ENCODE measurements at places on chromosomes 4 and X.
A peak's percentile ranks its signal among the peaks of the same experiment; 100 is the strongest.

GRCh38 chr4:1221155-1221870, 27.6 kb downstream of the CTBP1 start:
- DNase-seq: no peak

- no peak for DNase-seq
These were observed 85.8 kb downstream of the DCLK2 start for GRCh38 chr4:150164055-150164454.

GRCh38 chrX:53990171-53990570, 54.1 kb downstream of the PHF8 start:
- no peak for DNase-seq

GRCh38 chr4:167233685-167234315, 494 bp downstream of the SPOCK3 start:
- DNase-seq: no peak

- DNase-seq: no peak
These were observed 930.9 kb downstream of the ADGRL3 start for GRCh38 chr4:62131049-62131448.

GRCh38 chr4:5395781-5396180, 312.6 kb downstream of the EVC2 start:
- DNase-seq: no peak

GRCh38 chrX:42809569-42809968, 31.6 kb upstream of the PPP1R2C start:
- DNase-seq: no peak

- no peak for DNase-seq
These were observed 24.6 kb downstream of the GPAT3 start for GRCh38 chr4:83560523-83560922.

GRCh38 chr4:4613126-4613465, 71.2 kb upstream of the STX18 start:
- DNase-seq: no peak

DNA sequence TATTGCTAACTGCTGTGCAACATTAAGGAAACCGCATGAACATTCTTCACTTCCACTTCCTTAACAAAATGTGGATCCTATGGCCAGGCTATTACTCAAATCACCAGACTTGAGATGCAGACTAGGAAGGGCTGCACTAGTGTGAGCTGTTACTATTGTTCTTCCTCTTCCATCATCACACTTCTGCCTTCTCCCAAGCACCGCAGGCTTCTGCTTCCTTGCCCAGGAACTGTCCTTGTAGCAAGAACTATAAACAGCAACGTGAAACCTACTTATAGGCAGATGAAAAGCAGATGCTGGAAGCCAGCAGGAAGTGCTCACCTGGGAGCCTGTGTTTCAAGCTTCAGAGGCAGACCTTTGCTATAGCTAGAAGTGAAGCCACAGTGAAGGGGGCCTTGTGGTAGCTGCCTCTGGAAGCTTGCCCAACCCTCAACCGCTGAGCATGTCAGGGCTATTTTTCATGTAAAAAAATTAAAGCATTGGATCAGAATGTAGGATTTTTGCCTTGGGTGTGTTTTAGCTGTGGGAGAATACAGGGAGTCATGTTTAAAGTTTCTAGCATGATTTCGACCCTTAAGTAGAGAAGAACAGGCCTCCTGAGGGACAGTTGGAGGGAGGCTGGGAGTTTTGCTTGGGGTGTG, 43.9 kb downstream of the CLNK start:
- no peak for DNase-seq

GRCh38 chr4:152278505-152279233, 257.2 kb downstream of the FBXW7 start:
- no peak for DNase-seq

GRCh38 chr4:178356725-178357124, 914.5 kb upstream of the AGA start:
- no peak for DNase-seq

GRCh38 chr4:112706840-112707207, 69.9 kb downstream of the LARP7 start:
- no peak for DNase-seq

- DNase-seq: no peak
These were observed 429.2 kb upstream of the HS3ST1 start for GRCh38 chr4:11857881-11858280.

GRCh38 chrX:27917713-27918500, 63.3 kb downstream of the DCAF8L1 start:
- no peak for DNase-seq

- DNase-seq: no peak
These were observed 616.7 kb upstream of the PCDH7 start for GRCh38 chr4:30103455-30103854.

GRCh38 chrX:130834149-130834548, 68.9 kb downstream of the ENOX2 start:
- no peak for DNase-seq

GRCh38 chr4:13616597-13616996, 10.9 kb downstream of the BOD1L1 start:
- no peak for DNase-seq

DNA sequence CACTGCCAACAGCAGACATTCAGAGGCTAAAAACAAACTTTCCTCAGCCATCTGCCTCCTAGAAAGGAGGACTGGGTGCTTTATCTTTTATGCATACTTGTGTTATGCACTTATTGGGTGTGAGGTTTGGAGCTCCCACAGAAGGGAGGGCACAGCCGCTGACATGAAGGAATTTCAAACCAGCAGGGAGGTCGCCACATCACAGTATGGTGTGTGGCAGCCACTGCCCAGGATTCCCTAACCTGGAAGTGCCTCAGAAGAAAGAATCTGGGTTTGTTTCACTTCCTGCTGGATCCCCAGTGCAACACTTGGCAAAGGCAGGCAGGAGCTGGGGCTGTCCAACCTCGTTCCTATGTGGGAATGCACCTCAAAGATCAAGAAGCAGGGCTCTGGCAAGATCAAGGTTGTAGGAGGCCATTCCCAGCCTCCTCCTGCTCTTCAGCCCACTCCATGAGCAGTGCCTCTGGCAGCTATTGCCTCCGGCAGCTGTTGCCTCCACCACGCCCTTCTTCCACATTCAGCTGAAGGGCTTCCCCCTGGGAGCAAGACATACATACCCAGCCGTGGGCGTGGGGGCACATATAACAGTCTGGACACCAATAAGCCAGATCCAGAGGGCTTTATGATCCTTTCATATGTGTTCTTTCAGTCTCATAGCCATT, 109.0 kb upstream of the MAMLD1 start:
- DNase-seq: no peak

DNA sequence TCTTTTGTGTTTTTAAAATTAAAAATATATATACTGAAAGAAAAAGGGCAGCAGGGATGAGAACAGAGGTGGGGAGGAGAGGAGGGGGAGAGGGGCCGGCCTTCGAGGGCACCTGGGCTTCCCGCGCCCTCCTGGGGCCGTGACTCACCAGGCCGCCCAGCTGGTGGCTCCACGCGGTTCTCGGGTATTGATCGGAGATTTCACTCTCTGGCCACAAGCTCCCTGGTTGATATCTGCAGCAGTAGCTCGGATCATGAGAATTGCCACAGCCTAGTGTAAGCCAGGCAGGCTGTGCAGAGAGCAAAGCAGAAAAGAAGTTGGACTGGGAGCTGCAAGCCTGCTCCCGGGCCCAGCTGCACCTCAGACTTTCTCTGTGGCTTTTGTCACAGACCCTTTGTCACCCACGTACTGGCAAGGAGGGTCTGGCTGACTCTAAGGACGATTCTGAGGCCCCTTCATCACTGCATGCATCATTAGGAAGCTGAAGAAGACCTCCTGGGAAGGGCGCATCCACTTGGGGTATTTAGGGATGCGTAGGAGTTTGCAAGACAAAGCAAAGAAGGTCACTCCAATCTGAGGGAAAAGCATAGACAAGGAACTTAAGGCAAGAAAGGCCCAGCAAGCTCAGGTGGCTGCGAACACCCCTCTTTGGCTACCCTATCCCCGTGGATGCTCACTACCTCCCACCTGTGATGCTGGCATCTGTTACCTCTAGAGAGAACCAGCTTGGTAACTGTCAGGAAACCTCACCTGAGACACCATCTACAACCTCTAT, 71.7 kb downstream of the CPZ start:
- DNase-seq: no peak

- DNase-seq: no peak
These were observed 136.9 kb upstream of the ZIC3 start for GRCh38 chrX:137428766-137429591.

DNA sequence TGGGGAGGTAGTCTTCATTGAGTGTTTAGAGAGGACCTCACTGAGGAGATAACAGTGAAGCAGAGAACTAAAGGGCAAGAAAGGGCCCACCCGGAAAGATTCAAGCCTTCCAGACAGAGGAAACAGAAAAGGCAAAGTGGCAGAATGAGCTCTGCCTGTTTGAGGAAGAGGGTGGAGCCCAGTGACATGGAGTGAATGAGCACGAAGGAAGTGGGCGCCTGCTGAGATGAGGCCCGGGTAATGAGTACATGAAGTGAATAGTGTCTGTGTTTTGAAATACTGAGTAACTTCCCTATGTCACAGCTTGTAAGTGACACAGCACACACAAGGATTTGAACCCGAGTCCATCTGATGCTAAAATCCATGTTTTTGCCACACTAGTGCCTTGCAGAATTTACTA, 32.5 kb upstream of the TLR2 start:
- DNase-seq: no peak

DNA sequence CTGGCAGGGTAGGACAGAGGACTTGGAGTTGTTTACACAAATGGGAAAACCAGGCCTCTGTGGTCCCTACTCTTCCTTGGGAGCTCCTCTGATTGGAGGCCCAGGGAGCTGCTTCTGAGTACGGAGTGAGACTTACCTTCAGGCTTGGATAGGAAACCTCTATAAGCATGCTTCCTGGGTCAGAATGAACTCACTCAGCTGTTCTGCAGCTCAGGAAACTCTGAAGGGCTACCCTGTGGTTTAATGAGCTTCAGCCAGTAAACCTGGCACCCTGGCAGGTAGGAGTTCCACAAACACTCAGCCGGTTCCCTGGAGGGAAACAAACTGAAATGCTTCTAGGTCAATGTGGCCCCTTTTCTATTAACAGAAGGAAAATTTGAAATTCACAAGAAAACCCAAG, 51.0 kb upstream of the TFDP3 start:
- DNase-seq: no peak

DNA sequence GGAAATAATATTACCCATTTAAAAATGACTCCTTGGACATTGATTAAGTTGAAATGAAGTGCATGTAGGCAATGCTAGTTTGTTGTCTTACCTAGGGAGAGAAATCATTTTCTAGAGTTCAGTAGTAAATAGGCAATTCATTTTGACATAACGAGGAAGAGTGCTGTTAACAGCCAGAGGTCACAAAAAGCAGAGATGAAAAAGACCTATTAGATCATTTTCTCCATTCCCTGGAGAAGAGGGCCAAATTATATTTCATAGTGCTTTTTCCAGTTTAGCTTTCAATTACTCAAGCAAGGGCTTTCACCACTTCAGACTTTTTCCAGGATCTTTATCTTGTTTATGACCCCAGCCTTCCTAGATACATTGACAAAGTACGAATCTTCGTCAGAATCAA, 374.3 kb upstream of the GALNT7 start:
- DNase-seq: no peak

DNA sequence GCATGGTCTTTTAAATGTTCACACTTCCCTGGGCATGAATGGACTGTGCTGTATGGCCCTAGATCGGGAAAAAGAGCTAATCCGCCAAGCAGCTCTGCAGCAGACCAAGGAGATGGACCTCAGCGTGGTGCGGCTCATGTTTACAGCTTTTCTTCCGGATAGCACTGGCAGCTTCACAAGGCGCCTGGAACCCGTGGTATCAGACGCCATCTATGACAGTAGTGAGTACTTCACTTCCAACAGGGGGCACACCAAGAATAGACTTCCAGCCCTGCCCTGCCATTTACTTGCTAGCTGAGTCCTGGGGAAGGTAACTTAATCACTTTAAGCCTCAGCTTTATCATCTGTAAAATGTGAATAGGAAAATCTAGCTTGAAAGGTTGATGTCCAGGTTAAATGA, 77.7 kb downstream of the NFKB1 start:
- DNase-seq: no peak

GRCh38 chr4:682490-683172, 6.3 kb downstream of the SLC49A3 start:
- DNase-seq: no peak

- DNase-seq: no peak
These were observed 7.3 kb upstream of the TCEANC start for GRCh38 chrX:13645464-13646153.

DNA sequence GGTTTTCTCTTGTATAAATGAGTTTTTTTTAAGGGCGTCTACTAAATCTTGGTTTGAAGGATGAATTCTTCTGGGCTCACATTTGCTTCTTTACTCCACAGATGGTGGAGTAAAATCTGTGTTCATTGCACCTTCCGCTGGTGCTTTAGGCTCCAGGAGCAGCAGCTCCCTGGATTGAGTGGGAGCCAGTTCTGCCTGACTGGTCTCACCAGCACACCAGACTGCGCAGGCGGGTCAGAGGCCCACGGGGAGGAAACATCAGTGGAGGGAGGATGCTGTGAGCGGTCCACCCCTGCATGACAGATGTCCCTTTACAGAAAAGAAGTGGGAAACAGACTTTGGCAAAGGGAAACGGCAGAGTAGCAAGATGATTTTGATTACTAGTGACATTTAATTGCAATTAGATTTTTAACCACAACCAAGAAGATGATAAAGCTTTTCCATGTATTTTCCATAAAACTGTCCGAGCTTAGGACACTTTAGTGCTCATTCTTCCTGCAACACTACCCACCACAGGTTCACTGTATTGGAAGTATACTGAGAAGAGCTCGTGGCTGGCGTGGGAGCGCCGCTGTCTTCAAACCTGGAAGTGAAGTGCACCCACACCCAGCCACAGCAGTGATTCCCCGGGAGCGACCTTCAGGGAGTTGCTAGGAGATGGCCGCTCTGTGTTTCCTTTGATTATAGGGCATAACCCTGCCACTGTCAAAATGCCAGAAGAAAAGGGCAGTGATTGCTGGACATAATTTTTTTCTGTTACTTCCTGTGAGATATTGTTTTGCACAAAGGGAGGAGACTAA, 95.2 kb downstream of the SORBS2 start:
- no peak for DNase-seq

GRCh38 chrX:13911586-13911985, 94.7 kb upstream of the GPM6B start:
- DNase-seq: no peak

- no peak for DNase-seq
These were observed 122.7 kb downstream of the CBLL2 start for GRCh38 chrX:22395372-22395771.

DNA sequence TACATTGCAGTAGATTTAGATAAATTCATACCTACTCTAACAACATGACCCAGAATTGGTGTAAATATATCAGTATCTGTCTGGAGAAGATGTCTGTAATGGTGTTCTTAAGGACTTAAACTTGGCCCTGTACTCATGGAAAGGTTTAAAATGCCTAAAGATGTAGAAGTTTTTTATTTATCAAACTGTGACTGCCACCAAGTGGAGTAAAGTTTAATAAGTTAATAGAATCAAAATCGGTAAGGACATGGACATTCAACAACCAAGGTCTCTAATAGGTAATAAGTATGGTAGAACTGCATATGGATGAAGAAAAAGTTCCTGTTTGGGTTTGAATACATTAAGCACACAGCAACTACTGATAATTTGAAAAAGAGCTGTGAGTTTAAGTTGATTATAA, 474.0 kb upstream of the NDST3 start:
- no peak for DNase-seq

- DNase-seq: peak; percentile 46
These were observed 104.2 kb downstream of the AFF1 start for GRCh38 chr4:87038837-87039615.
